ENCODE measurements at places on chromosomes 2 and 18. TPM values are rescaled to one million over a fixed set of nuclear protein-coding genes. Genes with fewer than 3 reads are reported as not detected.

Gene BCL2L11
- 32.5 TPM for total RNA-seq

GRCh38 chr2:137802038-137802437 lies 162.2 kb upstream of the HNMT start:
- no peaks in the 10 kb centered on the region for H3K4me1 ChIP-seq
- no peak overlapping the region for H3K27ac ChIP-seq
- peaks cover 2% of the 10 kb centered on the region for H3K27me3 ChIP-seq
- no peak overlapping the region for H3K4me3 ChIP-seq
- no peak for DNase-seq

Gene RPRD1A
- total RNA-seq = 58.4 TPM

Gene IFIH1
- 5.2 TPM for total RNA-seq

- H3K27me3 ChIP-seq = no peaks in the 10 kb centered on the region
- H3K27ac ChIP-seq = no peak overlapping the region
- DNase-seq = no peak
- H3K4me1 ChIP-seq = peaks cover 6% of the 10 kb centered on the region
- H3K4me3 ChIP-seq = no peak overlapping the region
These were observed 126.2 kb downstream of the STRN start for GRCh38 chr2:36839976-36840617.

DNA sequence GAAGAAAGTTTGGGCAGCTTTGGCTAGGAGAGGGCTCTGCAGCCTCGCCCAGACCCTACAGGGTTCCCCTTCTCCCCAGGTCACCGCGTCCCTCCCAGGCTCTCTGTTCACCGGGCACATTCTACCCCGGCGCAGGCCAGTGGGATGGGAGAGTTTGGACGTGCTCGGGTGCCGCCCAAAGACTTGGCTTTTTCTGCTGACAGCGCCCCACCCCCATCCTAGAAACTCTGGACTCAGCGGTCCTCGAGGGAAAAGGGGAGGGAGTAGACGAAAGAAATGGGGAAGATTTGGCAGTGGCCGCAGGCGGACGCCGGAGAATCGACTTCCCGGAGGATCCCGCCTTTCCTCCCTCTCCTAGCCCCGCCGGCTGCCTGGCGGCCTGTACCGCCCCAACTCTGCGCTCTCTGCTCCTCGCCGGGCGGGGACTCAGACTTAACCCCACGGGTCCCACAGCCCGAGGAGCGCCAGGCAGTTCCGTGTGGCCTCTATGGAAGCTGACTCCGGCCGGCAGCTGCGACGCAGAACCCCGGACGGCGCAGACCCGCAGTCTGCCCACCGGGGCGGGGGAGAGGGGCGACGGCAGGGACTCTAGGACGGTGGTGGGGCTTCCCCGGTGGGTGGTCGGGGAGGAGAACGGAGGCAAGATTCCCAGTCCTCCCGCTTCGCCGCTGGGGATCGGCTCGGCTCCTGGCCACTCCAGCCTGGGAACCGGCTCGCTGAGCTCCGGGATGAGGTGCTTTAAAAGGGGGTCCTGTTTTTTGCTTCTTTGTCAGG lies 863 bp upstream of the SIX2 start:
- H3K27me3 ChIP-seq = peaks cover 34% of the 10 kb centered on the region
- DNase-seq = peak; percentile 47
- H3K4me3 ChIP-seq = peak overlapping the region; percentile 85
- no peaks in the 10 kb centered on the region for H3K36me3 ChIP-seq

GRCh38 chr2:96238266-96238665 lies 27.5 kb downstream of the TMEM127 start:
- H3K4me1 ChIP-seq = no peaks in the 10 kb centered on the region
- no peak overlapping the region for H3K27ac ChIP-seq
- DNase-seq = no peak
- peaks cover 4% of the 10 kb centered on the region for H3K36me3 ChIP-seq
- peaks cover 3% of the 10 kb centered on the region for H3K27me3 ChIP-seq

- no peaks in the 10 kb centered on the region for H3K4me1 ChIP-seq
- no peak overlapping the region for H3K27ac ChIP-seq
- H3K4me3 ChIP-seq = no peak overlapping the region
- no peaks in the 10 kb centered on the region for H3K27me3 ChIP-seq
- DNase-seq = no peak
These were observed 20.8 kb upstream of the FIGN start for GRCh38 chr2:163756588-163756987.

Gene MFSD2B
- not detected for total RNA-seq

Gene CYP27A1
- total RNA-seq = 9.0 TPM
